ENCODE measurements at places on chromosomes 13 and 19.

DNA sequence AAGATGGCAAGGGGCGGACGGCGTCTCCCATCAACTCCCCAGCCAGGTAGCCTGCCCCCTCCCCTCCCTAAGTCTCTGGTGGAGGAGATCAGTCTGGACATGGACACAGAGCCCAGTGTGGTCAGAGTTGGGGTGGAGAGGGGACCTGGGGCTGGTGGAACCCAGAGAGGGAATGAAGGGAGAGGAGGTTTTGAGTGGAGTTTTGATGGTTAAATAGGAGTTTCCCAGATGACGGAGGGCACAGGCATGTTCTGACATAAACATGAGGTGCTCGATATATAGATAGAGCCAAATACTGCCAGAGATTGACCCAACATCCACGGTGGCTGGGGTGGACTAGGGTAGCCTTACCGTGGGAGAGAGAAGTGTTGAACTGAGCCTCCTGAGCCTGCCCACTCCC, 14.1 kb downstream of the FSD1 start:
- no peak for DNase-seq

GRCh38 chr19:4588291-4588761, 28.8 kb upstream of the SEMA6B start:
- no peak for DNase-seq

DNA sequence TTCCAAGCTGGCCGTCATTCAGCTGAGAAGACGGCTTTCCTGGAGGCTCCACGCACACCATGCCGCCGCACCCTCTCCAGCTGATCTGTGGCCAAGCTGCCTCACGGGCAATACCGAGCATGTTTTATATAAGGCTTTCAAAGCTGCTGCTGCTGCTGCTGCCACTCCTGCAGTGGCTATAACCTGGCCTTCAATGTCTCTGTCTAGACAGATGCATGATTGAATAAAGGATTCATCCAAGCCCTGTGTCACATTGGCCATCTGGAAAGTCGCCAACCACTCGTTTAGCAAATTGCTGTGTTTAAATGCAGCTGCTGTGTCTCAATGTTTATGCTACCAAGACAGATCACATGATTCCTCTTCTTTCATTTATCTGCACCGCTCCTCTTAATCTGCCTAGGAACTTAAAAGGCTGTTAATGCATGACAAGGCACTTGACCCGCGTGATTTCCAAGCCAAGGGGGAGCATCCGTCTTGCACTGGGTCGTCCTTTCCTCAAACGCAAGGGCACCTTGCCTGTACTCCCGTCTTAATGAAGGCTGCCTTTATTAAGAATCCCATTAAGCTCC, 114.3 kb downstream of the TEX26 start:
- peak; percentile 81 for DNase-seq

- DNase-seq = no peak
Observed at GRCh38 chr19:43485951-43486350, 18.6 kb downstream of the PHLDB3 start.

DNA sequence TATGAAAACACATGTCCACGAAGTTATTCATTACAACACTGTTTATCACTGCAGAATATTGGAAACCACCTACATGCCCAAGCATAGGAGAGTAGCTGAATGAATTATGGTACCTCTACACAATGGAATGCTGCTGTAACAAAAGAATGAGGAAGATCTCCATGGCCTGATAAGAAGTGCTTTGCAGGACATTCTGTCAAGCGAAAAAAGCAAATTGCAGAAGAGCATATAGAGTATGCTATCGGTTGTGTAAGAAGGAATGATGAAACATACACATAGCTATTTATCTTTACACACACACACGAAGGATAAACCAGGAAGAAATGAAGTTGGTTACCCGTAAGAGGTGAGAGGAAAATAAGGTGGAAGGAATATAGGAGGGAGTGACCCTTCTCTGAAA, 37.5 kb upstream of the CEACAM20 start:
- no peak for DNase-seq

DNA sequence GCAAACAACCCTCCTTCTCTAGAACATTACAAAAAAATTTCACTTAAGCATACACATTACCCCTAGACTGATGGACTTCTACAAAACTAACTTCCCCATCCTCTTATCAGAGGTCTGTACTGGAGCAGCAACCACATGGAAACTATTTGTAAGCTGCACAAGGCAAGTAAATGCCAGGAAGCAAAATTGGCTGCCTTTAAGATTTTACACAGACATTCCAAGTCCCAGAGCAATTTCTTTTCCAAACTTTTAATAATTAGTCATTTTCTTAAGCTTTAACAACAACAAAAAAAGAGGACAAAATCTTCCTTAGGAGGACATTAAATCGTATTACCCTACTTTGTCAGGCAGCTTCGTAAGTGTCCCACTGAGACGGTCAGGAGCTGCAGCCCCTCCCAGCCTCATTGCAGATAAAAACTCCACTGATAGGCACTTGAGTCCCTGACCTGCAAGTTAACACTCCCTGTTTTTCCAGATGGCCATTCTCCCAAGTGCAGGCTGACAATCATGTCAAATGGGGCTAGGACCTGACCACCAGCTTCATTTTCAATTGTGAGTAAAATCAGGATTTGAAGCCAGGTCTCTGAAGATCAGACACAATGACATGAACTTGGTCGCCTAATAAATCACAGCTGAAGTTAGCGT, 680.1 kb downstream of the DIAPH3 start:
- DNase-seq = no peak

GRCh38 chr19:7657131-7657751, 11.6 kb upstream of the RETN start:
- DNase-seq = no peak

- DNase-seq = no peak
Observed at GRCh38 chr13:43267916-43268315, 244.5 kb downstream of the DNAJC15 start.

DNA sequence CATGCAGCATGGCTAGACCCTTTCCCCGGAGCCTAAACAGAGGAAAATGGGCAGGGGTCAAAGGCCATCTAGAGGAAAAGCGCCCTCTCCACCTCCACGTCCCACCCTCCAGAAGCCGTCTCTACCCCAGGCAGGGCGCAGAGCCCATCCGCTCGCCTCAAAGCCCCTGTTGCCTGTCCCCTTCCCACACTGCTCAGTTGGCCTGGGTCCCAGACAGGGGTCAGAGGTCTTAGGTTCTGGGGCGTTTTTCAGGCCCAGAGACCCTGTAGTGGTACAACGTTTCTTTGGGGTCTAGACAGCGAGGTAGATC, 285 bp downstream of the TMEM143 start:
- no peak for DNase-seq

- no peak for DNase-seq
Observed at GRCh38 chr13:87537951-87538350, 133.2 kb upstream of the SLITRK5 start.

- DNase-seq = no peak
Observed at GRCh38 chr19:5179256-5179655, 161.4 kb downstream of the PTPRS start.

DNA sequence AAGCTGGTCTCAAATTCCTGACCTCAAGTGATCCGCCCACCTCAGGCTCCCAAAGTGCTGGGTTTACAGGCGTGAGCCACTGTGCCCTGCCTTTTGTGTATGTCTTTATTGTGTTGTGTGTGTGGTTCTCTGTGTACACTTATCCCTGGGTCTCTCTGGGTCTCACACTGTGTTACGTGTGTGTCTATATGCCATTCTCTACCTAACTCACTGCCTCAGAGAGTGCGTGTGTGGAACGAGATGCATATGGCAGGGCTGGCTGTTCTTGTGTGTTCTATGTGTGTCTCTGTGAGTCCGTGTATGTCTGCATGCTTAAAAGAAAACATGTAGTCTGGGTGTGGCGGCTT, 10.5 kb downstream of the FOXA3 start:
- no peak for DNase-seq
